GM12891 (cell line): ENCODE measurements at places on chromosomes 16 and 17.

- DNase-seq, result no peak
Observed at GRCh38 chr17:81237591-81238489, 1.0 kb downstream of the TEPSIN start.

DNA sequence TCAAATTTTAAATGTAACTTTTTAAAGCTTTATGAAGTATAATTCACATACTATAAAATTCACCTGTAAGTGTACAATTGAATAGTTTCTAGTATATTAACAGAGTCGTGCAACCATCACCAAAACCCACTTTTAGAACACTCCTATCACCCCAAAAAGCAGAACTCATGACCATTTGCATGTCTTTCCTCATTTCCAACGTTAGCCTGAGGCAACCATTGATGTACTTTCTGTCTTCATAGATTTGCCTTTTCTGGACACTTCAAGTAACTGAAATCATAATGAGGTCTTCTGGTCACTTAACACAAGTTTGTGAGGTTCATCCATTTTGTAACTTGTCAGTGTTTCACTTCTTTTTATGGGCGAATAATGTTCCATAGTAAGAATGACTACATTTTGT is 33.2 kb downstream of the METTL16 start:
- no peak for DNase-seq

GRCh38 chr16:11409398-11409797 is 64.1 kb downstream of the RMI2 start:
- DNase-seq, result no peak

DNA sequence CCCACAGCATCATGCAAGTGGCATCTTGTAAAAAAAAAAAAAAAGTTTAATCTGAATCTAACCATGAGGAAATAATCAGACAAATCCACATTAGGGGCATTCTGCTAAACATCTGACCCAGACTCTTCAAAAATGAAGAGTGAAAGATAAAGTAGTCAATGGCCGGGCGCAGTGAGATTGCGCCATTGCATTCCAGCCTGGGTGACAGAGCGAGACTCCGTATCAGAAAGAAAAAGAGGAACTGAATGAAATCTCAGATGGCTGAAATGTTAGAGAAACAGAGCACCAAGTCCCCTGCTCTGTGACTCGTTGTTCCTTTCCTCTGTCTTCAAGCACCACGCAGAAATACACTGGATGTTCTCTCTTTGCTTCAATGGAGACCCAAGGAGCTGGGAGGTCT is 12.7 kb upstream of the RNF135 start:
- DNase-seq, result no peak
